ENCODE measurements at places on chromosomes 16 and 17.

GRCh38 chr16:58109330-58109729, 19.9 kb downstream of the CFAP20 start:
- no peak for DNase-seq

DNA sequence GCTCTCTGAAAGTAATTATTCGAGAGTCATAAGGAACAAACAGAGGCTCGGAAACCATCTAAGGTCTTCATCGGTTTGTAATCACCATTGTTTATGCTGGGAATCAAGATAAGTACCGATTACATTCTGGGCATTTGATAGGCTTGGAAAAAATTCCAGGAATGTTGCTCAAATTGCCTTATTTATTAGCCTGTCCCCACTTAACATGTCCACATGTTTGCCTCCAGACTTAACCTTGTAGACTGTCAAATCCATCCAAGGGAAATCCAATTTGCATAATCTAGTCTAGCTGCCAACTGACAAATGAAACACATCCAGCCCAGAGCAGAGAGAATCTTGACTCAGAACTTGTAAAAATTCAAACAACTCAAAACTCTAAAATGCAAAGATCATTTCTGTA, 51.3 kb upstream of the TMC5 start:
- DNase-seq = no peak

GRCh38 chr17:27793168-27793905, 7.0 kb downstream of the NOS2 start:
- no peak for DNase-seq

DNA sequence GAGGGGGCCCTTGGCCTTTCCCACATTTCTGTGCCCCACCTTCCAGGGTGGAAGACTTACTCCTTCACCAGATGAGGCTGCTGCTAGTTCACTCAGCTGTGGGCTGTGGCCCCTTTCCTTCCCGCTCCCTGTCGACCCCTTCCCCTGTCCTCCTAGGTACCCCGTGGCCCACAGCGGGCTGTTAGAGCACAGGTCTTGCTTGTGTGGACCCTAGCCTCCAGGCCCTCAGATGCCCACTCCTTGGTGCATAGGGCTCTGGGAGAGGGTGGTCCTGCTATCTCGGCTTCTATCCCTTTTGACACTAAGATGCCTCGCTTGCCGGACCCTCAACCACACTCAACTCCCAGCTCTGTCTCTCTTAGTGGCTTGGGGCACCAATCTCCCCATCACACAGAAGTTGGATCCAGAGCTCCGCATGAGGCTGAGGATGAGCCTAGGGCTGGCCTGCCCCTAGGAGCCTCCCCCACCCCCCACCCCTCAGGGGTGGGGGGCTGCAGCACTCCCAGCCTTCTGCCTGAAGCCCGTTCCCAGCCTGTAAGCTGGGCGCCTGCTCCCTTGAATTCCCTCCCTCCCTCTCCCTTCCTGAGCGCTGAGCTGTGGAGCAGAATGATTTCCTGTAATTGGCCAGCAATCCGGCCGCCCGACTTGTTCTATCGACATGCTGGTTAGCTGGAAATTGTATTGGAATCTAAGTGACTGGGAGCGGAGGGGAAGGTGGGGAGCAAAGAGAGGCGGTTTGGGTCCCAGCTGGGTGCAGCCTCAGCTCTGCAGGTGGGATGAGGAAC, 30.9 kb downstream of the DCAKD start:
- DNase-seq = no peak

- DNase-seq = peak; percentile 6
Observed at GRCh38 chr16:6081320-6081976, 983.9 kb upstream of the EEF2KMT start.

GRCh38 chr17:15516150-15516549, 47.1 kb downstream of the TVP23C start:
- DNase-seq = no peak

DNA sequence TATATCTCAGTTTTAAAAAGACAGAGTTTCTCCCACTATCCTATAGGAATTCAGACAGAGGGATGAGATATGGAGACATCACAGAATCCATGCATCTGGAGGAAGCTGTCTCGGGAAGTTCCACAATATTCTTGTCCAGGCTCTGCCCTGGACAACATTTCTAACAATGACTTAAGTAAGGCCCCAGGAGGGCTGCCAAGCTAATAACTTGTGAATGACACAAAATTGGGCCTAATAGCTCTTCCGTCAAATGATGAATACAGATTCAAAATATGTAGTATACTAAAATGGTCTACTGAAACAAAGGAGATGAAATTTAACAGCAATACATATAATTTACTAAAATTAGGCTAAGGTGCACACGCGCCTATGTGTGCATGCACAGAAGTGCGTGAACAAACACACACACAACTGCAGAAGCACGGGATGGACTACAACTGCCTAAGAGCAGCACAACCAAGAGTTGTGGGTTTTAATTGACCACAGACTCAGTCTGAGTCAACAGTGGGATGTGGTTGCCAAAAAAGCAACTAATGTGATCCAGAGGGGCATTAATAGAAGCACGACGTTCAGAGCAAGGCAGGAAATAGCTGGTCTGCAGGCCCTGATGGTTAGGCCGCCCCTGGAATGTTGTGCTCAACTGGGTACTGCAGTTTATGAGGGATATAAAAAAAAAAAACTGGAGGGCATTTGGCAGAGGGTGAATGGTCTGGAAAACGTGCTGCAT, 26.3 kb upstream of the HS3ST2 start:
- no peak for DNase-seq

DNA sequence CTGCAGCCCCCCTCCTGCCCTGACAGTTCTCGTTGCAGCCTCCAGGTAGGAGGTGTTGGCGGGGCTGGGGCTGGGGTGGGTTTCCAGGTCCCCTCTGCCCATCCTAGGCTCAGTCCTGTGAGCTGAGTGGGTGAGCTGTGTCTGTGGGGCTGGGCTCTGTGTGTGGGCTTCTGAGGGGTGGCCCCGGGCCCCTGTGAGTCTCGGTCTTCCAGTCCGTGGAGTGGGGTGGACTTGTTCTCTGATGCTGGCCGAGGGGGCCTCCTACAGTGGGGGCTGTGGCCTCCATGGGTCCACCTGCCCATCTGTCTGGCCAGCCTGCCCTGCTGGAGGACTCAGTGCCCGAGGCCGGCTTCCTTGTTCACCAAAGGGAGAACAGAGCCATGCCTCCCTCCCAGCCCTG, 32.7 kb downstream of the SOX8 start:
- no peak for DNase-seq

DNA sequence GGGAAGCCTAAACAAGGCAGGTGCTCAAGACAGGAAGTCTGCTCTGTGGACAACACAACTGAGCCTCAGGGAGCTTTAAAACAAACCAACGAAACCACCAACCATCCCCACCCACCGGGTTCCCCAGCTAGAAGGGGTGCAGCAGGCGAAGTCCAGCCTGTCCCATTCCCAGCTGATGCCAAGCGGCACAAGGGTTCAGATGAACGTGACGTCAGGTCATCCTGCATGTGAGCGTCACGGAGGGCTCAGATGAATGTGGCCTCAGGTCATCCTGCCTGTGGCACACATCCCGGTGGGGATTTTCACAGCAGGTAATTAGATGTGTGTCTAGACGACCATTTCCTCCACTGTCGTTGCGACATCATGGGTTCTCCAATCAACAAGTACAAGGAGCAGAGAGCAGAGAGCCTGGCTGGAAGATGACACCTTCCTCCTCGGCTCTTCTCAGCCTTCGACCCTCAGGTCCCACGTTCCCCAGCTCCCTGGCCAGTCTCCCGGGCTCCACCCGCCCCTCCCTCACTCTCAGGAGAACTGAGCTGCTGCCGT, 246.5 kb downstream of the FOXL1 start:
- no peak for DNase-seq

DNA sequence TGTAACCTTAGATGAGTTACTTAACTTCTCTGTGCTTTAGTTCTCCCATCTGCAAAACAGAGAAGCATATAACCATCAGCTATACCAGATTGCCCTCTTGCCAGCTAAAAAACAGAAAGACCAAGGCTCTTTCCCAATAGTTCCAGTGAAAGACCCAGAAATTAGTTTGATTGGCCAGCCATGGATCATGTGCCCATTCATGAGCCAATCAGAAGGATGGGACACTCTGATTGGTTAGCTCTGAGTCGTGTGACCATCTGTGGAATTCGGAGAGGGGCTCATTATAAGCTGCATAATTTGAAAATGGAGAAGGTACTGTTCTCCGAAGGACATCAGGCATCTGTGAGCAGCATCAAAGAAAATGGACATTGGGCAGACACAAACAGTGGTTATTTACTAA, 155.2 kb downstream of the ABCC12 start:
- no peak for DNase-seq

DNA sequence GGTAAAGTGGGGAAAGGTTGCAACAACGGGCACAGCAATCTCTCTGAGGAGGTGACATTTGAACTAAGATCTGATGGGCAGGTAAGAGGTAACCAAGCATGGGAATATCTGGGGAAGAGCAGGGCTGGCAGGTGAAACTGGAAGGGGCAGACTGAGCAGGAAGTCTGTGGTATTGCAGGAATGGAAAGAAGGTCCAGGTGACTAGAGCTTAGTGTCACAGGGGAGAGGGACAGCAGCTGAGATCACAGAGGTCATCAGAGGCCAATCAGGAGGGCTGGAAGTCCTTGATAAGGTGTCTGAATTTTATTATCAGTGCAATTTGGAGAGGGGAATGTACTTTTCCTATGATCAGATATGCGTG, 73.3 kb upstream of the DHX40 start:
- no peak for DNase-seq

DNA sequence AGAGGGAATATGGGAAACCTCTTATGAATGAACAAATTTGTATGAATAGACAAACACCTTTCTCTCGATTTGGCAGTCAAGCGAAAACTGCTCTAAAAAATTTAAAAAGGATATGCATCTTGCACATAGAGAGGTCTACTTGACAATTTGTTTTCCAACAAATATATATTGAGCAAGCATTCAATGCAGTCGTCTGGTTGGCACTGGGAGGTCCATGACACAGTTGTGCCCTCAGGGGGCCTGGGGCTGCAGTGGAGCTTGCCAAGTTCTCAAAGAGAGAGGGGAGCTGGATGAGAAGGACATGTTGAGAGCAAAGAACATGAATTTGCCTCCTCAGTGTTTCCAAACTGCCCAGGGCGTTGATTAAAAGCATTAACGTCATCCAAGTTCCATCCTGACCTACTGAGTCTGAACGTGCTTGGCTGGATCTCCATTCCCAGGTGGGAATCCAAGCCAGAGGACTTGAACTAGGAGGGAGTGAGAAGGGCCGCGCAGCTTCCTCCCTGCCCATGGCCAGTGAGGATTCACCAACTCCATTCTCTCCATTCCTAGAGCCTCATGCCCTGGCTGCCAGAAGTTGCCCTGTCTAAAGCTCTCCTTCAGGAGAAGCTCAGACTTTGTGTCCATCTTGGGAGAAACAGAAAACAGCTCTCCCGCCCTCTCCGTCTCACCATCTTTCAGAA, 24.5 kb downstream of the TBX2 start:
- DNase-seq = no peak

DNA sequence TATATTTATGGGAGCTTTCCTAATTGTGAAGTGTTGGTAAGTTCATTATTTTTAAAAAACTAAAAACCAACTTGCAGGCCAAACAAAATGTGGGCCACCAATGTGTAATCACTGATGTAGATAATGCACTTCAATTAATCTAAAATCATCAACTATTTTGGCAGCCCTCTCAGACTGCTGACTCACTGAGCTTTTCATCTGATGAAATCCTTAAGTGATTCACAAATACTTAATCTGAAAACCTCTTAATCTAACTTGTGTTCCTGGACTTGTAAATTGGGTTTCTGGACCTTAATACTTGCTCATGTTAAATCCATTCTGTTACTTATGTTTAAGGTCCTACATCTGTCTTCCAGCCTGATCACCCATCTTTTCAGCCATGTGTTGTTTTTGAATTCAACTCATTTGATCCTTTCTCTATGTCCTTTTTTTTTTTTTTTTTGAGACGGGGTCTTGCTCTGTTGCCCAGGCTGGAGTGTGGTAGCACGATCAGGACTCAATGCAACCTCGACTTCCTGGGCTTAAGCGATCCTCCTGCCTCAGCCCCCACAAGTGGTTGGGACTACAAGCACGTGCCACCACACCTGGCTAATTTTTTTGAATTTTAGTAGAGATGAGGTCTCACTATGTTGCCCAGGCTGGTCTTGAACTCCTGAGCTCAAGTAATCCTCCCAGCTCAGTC, 39.0 kb downstream of the PRKCB start:
- no peak for DNase-seq

GRCh38 chr16:61313931-61314330, 722.3 kb downstream of the CDH8 start:
- no peak for DNase-seq

- DNase-seq = no peak
Observed at GRCh38 chr17:4897198-4897687, 2.1 kb upstream of the C17orf107 start.

DNA sequence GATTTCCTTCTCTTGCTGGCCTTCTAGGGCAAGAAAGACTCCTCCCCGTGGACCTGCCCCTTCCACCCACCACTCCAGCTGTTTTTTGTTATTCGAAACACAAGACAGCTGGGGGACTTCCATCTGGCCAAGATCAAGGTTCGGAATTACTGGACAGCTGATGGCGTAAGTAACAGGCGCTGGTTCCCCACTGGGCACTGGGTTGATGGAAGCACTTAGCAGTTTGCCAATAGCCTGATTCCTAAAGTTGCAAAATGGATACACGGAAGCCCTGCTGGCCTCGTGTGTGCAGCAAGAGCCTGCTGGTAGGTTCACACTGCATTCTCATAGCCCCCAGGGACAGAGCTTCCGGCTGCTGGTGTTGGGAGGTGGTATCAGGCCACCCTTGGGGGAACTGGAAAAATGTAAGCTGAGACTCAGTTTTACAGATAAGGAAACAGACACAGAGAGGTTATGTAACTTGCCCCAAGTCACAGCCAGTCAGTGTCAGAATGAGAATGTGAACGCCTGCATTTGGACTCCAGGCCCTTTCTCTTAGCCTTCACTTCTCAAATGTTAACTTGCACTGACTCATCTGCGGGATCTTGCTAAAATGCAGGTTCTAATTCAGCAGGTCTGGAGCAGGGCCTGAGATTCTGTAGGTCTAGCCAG, 171.7 kb downstream of the KATNIP start:
- no peak for DNase-seq

- no peak for DNase-seq
Observed at GRCh38 chr17:27945333-27945616, 52.1 kb upstream of the LYRM9 start.

- DNase-seq = no peak
Observed at GRCh38 chr16:83769397-83770008, 38.3 kb upstream of the HSBP1 start.

- no peak for DNase-seq
Observed at GRCh38 chr16:19130852-19131824, 17.4 kb downstream of the ITPRIPL2 start.

DNA sequence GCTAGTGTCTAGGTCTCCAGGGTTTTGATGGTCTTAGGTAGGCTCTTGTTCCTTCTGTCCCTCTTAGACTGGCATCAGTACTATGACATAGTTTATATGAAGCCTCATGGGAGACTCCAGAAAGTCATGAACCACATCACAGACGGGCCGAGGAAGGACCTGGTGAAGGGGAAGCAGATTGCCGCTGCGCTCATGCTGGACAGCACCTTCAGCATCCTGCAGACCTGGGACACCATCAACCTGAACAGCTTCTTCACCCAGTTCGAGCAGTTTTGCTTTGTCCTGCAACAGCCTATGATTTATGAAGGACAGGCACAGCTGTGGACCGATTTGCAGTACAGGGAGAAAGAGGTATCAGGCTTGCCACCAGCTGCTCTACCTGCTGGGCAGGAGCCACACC, 34.0 kb downstream of the RNF213 start:
- DNase-seq = no peak

- DNase-seq = no peak
Observed at GRCh38 chr16:89089120-89089519, 4.5 kb upstream of the ACSF3 start.

Data from stimulated activated CD4-positive, alpha-beta T cell treated with anti-CD3 and anti-CD28 coated beads, Interleukin-4, amount 100 ng/mL, for 48 hours (primary cell).